ENCODE measurements at places on chromosomes 2 and 18. TPM values are rescaled to one million over a fixed set of nuclear protein-coding genes. Genes with fewer than 3 reads are reported as not detected.

The CTAGE1 gene
- total RNA-seq: not detected

DNA sequence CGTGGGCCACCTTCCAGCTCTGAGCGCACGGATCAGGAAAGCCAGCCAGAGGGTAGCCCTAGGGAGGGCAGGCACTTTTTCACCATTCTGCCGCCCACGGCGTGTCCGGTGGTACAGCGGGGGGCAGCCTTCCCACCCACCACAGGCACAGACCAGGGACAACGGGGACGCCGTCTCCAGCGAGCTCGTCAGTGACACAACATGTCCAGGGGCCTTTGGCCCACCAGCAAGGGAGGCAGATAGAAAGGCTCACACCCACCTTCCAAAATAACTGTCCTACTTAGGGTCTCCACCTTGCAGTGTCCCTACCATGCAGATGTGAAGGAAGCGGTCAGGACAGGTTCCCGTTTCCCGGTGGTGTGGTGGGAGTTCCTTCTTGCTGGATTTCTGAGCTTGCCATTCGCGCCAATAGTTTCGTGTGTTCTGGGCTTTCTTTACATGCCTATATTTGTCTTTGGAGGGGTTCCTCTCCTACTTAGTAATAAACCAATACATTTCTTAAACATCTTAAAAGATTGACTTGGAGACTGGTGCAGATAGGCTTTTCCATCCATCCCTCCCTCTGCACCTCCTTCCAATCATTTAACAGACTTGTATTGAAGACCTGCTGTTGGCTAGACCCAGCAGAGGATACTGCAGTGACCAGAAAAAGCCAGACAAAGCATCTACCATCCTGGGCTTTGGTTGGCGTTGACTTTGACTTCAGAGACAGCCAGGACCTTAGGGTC lies 872 bp downstream of the ASB1 start:
- DNase-seq: peak; percentile 56

GRCh38 chr2:74201596-74201995 lies 3.2 kb downstream of the MTHFD2 start:
- DNase-seq: no peak

GRCh38 chr2:231335591-231335990 lies 59.9 kb upstream of the B3GNT7 start:
- DNase-seq: no peak

GRCh38 chr2:238645095-238645494 lies 202.8 kb upstream of the TWIST2 start:
- DNase-seq: no peak

- DNase-seq: no peak
Measured at GRCh38 chr18:45660746-45661145, 45.5 kb downstream of the SLC14A2 start.

The MYO7B gene
- 0.89 TPM for total RNA-seq

- no peak for DNase-seq
Measured at GRCh38 chr2:51448911-51449310, 417.0 kb upstream of the NRXN1 start.

The KCNE4 gene
- total RNA-seq: 4.5 TPM

DNA sequence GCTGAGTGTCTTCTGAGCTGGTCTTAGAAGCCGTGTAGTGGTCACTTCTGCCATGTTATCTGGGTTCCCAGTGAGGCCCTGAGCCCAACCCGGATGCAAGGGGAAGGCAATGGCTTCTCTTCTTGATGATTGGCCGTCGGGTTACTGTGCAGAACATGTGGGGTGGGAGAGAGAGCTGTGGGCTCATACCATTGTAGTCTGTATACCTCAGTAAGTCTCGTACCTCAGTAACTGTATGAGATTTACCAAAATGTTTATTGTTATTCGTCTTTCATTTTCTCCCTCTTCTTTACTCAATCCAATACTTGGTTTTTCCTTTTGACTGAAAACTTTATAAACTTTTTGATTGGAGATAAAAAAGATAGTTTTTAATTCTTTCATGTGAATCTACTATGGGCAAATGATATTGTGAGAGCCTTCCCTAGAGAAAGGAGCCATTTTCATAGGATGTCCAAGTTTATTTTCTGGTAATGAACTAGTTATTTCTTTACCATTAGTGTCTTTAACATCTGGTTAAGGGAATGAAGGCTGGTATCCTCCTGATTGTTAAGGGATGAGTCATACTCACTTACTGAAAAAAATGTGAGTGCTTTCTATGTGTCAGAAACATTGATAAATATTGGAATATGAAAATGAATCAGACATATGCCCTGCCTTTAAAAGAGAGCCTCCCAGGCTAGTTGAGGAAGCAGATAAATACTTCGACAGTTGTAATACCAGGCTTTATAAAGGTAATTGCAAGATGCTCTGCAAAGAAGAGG lies 129.9 kb downstream of the PRPF40A start:
- DNase-seq: no peak

DNA sequence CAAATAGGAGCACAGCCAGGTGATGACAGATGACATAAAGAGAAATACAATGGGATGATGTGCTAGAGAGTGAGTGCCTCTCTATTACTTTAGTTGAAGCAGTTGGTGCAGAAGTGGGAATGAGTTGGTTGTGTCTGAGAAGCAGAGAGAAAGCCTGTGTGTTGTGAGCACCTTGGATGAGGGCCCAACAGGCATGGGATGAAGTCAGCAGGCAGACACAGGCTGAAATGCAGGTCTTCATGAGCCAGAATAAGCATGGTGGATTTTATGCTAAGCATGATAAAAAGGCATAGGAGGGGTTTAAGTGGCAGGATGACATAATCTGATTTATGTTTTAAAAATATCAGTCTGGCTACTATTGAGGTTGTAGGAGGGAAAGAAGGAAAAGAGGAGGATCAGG lies 71.5 kb downstream of the KLHL14 start:
- DNase-seq: no peak

The SAG gene
- total RNA-seq: not detected

- no peak for DNase-seq
Measured at GRCh38 chr2:141316606-141317005, 814.2 kb downstream of the LRP1B start.

The PID1 gene
- 11.3 TPM for total RNA-seq

DNA sequence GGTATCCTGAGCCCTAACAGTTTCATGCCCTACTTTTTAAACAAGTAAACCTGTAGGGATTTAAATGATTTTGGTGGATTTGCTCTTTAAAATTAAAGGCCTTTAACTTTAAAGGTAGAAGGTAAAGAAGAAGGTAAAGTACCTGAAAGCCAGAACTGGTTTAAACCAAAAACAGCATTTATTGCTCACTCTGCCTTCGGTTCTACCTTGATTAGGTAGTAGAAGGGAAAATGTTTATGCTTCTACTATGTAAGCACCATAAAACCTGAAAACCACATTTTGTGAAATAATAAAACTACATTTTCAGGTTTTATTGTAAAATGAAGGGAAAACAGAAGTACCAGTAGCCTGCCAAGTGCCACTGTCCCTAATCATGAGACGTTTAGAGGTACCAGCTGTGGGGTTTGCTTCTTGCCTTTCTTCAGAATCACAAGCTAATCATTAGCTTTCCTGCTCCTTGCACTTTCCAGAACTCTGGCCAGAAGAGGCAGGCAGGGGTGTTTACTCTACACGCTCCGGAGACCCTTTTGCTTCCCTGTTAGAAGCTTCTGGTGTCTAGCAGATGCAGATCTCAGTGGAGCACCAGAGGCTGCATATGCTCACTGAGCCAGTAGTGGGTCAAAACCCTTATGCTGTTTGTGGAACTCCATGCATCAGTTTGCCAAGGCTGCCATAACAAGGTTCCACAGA lies 33.3 kb downstream of the RPIA start:
- no peak for DNase-seq

The FLACC1 gene
- 4.9 TPM for total RNA-seq

- no peak for DNase-seq
Measured at GRCh38 chr18:73766910-73767515, 380.6 kb downstream of the FBXO15 start.

DNA sequence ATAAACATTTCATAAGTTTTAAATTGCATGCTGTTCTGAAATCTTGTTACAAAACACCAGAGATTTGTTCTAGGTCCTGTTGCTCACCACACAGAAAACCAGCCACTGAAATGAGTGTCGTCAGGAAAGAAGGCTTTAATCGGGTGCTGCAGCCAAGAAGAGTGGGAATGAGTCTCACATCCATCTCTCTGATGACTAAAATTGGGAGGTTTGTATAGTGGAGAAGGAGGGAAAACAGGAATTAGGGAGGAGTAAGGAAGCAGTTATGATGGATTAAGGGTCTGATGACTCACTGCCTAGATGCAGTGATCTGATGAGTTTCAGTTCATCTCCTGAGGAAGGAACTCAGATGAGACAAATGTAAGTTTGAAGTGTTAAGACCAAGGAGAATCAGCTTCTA lies 42.1 kb upstream of the GPR39 start:
- DNase-seq: no peak

DNA sequence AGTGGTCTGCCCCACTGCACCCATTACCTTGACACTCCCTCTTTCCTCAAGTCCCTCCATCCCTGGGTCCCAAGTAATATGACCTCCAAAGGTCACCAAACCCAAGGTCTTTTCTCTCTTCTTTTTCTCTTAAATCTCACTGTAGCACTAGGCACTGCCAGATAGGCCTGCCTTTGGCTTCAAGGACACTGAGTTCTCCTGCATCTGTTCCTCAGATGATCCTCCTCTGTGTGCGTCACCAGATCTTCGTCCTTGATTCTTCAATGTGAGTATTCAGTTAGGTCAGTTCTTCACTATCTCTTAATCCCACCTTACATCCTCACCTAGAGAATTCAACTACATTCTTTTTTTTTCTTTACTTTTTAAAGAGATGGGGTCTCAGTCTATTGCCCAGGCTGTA lies 249.2 kb downstream of the NBAS start:
- DNase-seq: no peak

- DNase-seq: no peak
Measured at GRCh38 chr2:106686814-106687213, 199.2 kb downstream of the ST6GAL2 start.

GRCh38 chr18:28095631-28096030 lies 81.3 kb downstream of the CDH2 start:
- DNase-seq: no peak

The PMS1 gene
- total RNA-seq: 14.9 TPM

The ATG16L1 gene
- 17.8 TPM for total RNA-seq

DNA sequence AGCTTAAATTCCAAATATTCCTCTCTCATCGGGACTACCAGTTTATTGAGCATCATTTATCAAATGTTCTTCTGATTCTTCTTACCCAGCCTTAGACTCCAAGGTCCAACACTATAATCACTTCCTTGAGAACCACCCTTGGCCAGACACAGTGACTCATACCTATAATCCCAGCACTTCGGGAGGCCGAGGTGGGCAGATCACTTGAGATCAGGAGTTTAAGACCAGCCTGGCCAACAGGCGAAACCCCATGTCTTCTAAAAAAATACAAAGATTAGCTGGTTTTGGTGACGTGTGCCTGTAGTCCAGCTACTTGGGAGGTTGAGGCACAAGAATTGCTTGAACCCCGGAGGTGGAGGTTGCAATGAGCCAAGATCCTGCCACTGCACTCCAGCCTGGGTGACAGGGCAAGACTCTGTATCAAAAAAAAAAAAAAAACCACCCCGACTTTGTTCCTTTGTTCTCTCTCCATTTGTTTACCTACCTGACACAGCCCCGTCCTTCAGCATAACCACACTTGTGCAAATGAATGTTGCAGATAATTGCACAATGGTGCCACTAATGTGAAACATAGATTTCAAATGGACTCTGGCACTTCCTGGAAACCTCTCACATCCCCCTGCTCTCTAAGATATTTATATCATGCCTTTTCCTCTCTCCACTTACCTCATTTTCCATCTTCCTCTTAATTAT lies 38.9 kb upstream of the LPIN2 start:
- no peak for DNase-seq

The SATB2 gene
- 2.2 TPM for total RNA-seq

DNA sequence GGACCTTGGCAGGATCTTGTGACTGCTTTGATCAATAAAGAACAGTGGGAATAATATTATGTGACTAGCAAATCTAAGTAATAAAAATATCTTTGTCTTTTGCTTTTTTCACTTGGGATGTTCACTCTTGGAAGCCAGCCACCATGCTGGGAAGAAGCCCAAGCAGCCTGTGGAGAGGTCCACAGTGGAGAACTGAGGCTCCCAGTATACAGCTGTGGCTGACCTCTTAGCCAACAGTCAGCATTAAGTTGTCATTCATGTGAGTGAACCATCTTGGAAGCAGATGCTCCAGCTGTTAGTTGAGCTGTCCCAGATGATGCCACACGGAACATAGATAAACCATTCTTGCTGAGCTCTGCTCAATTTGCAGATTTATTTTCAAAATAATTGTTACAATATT lies 160.0 kb downstream of the OSR1 start:
- no peak for DNase-seq

DNA sequence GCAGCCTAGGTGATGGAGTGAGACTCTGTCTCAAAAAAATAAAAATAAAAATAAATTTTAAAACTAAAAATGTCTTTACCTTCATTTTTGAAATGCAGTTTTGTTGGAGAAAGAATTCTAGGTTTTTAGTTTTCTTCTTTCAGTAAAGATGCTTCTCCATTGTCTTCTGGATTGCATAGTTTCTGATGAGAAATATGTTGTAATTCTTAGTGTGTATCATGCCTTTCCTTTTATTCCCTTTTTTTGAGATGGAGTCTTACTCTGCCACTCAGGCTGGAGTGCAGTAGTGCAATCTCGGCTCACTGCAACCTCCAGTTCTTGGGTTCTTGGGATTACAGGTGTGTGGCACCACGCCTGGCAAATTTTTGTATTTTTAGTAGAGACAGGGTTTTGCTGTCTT lies 130.0 kb upstream of the FBXO11 start:
- no peak for DNase-seq

DNA sequence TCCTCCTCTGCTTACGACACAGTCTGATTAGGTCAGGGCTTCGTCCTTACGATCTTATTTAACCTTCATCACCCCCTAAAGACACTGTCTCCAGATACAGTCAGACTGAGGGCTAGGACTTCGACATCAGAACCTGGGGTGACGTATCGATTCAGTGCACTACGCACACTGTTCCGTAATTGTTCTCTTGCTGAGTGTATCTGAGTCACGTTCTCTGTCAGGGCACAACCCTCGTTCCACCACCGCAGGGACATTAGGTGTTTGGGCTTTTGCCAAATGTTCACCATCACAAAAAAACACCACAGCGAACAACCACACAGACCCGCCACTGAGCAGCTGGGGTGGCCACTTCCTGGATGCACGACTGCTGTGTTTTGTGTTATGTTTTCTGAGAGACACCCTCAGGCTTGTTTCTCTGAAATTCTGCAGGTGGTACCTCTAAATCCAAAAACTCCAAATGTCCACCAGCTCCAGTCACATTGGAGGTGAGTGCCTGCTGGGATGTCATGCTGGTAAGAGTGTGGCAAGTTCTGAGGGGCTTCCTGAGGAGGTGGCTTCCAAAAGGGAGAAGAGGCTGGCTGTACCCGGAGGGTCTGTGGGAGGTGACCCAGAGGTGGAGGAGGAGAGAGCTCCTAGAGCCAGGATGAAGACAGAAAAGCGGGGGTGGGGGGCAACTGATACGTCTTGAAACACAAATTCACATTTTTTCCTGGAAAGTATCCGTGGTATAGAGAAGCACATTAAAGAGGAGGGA lies 66.6 kb downstream of the ADNP2 start:
- DNase-seq: no peak

DNA sequence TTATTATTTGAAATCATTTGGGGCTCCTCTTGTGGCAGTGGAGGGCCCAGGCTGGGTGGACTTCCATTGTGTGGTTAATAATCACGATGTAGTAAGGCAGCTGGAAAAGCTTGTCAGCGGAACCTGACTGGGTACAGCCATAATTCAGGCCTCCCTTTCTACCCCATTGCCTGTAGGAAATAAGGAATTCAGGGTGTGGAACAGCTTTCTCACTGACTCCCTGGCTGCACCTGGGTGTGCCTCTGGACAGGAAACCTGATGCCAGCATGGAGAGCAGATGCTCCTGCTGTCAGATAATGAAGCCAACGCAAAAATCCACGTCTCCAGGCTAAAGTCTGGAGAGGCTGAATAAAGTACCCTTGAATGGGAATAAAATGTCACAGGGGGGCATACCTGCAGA lies 44.2 kb downstream of the LYPD6B start:
- DNase-seq: no peak

Measured in left cardiac atrium (tissue), 4 donors.